ENCODE measurements at places on chromosomes 16 and 17.

GRCh38 chr17:40095944-40096791, 4.2 kb downstream of the NR1D1 start:
- no peak for DNase-seq

DNA sequence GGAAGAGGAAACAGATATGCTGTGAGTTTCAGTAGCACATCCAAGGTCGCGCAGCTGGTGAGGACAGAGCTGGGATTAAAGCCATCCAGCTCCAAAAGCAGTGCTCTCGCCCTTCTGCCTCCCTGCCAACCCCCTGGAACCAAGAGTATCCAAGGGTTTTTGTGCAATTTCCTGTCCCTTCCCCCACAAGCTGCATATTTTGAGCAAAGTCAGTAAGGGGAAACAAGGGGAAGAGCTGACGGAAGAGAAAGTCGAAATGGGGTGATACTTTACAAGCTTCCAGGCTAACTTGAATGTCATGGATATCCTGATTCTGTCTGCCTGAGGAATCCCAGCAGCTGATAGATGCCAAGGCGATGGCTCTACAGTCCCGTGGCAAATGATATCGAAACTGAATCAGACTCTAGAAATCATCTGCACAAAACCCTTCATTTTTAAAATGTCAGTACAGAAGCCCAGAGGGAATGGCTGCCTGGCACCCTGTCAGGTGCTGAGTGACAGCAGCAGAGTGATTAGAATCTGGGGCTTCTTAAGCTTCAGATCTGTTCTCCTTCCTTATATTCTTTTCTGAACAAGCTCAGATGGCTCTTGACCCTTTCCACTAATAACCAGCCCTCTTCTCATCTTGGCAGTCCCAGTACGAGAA, 42.9 kb upstream of the TEKT3 start:
- no peak for DNase-seq

- DNase-seq: no peak
These were observed 77.0 kb downstream of the MYH11 start for GRCh38 chr16:15779664-15780351.

- no peak for DNase-seq
These were observed 94.2 kb downstream of the C16orf78 start for GRCh38 chr16:49467540-49468372.

DNA sequence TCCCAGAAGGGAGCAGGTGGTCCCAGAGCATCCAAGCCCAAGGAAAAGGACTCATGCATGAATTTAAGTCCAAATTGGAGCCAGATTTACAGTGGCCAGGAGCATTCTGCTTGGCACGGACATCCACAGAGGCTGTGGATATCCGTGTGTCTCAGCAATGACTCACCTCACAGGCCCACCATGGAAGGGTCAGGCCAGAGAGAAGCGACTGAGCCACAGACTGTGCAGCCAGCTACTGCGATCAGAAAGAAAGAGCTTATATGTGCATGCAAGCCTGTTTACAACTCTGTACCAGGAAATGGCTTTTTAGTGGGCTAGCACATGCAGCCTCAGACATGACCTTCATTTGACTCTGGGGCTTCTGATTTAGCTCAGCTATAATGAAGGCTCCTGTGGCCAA, 231.0 kb downstream of the C16orf95 start:
- DNase-seq: no peak

DNA sequence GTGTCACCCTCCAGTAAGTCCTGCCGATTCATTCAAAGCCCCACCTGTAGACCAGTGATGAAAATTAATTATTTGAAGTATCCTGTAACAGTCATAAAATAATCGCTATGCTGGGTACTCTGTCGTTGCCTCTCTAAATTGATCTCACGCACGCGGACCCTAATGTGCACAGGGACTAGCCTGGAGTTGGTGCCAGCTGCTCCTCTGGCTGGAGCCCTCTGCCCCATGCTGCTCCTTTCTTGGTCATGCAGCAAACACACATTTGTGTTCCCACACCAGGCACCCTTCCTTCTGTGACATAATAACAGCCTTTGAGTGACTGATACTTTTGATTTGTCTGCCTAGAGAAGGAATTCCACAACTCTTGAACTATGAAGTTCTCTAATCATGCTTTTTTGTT, 16.0 kb downstream of the RAB11FIP3 start:
- no peak for DNase-seq

DNA sequence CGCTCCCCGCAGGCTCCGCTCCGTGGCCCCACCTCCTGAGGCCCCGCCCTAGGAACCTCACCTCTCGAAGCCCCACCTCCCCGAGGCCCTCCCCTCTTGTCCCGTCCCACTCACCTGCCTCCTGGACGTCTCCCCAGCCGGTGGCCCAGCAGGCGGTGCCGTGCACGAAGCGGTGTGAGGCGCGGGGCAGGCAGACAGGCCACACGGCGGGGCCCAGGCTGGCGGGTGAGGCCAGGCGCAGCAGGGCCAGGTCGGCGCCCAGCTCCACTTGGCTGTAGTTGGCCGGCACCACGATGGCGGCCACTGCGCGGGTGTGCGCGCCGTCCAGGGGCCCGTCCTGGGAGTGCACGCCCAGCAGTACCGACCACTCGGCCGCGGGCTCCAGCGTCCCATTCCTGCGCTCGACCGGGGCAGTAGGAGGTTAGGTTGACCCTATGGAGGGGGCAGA, 1.6 kb downstream of the PRSS36 start:
- DNase-seq: no peak

DNA sequence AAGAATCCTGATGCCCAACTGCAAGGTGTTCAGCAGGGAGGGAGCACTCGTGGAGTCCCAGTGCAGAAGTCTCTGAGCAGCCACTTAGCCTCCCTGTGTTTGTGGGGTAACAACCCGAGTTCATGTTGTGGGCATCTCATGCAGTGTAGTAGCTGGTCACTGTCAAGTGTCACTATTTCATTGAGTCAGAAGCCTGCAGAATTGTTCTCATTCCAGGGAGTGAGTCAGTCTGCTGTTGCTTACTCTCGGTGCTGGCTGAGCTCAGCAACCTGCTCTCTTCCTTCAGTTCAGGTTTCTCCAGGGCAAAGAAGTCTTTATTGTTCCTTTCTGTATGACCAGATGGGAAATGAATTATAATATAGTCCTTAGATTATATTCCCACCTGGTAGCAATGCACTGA, 24.1 kb downstream of the HMOX2 start:
- DNase-seq: peak; percentile 87

DNA sequence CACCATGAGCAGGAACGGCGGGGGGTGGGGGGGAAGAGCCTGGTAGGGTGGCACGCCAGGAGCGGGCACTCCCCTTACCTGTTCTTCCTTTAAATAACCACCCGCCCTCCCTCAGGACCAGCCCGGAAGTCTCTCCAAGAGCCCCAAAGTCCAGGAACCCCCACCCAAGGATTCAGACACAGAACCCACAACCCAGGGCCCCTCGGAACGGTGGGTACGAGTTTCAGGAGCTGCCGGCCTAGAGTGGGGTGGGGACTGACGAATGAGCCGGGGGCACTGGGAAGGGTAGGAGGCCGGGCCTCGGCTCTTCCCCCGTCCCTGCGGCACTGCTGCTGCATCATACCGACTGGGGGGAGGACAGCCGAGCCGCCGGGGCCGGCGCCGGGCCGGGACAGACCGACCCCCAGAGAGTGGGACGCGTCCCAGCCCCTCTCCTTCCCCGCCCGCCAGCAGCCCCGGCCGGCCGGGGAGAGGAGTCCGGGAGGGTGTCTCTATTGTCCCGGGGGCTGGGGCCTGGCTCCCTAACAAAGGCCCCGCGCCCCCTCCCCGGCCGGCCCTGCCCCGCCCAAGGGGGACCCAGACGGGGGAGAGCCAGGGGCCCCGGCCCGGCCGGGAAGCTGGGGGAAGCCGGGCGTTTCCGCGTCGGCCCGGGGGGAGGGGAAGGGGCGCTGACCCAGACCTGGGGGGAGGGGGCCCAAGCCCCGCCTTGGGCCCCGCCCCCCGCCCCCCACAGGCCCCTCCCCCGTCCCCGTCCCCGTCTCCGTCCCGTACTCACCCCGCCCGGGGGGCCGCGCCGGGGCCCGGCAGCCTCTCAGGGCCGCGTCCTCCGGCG, 747 bp downstream of the ATXN7L3 start:
- DNase-seq: peak; percentile 88

- DNase-seq: no peak
These were observed 32.2 kb upstream of the CCL2 start for GRCh38 chr17:34222722-34223497.

DNA sequence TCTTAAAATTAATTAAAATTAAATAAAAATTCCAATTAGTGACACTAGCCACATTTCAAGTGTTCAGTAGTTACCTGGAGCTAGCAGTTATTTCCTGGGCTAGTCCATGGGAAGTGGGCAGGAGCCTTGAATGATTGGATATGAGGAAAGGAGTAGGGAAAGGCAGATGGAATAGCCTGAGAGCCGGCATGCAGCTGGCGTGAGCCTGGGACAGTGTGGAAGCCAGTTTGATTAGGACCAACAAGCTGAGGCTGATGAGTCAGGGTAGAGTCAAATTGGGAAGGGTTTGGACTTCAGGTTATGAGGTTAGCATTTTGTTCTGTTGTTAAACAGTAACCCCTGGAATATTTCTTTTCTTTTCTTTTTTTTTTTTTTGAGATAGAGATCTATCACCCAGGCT, 15.3 kb upstream of the GNA13 start:
- no peak for DNase-seq

GRCh38 chr17:45371414-45372324, 54.8 kb upstream of the MAP3K14 start:
- peak; percentile 98 for DNase-seq

DNA sequence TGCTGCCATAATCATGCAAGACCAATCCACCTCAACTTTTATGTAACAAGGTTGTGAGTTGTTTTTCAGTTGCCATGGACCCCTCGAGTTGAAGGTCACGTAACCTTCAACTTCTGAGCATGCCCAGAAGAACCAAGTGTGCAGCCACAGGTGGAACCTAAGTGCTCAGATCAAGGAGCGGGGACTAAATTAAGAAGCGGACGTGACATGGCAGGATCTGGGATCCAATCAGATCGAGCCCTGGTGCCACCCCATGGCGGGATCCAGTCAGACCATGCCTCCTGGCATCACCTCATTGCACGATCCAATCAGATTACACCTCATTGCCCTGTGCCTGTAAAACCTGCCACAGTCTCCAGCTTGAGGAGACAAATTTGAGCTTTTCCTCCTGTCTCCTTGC, 204.5 kb upstream of the CDH5 start:
- DNase-seq: no peak

DNA sequence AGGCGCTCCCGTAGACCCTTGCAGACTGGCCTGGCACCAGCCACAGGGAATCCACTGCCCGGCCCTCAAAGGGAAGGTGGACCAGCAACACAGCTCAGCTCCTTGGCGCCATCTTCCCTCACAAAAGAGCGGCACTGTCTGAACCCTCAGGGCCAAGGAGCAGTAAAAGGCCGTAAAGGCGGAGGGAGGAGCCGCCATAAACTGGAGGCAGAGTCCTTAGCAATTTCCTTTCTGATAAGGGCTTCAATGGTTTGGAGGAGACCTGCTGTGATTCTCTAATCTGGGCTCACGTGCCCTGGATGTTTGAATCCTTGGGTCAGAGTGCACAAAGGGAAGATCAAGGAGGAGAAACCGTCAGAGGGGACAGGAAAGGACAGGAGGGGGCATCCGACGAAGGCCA, 15.5 kb upstream of the AXIN2 start:
- no peak for DNase-seq

DNA sequence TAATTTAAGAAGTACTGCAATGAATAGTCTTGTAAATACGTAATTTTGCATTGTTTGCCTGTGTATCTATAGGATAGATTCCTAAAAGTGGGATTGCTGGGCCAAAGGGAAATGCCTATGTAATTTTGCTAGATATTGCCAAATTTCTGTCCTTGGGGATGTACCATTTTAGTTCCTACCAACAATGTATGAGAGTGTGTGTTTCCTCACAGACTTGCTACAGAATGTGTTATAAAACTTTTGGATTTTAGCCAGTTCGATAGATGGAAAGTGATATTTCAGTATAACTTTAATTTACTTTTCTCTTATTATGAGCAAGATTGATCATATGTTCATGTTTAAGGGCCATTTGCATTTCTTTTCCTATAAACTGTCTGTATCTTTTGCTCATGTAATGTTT, 8.3 kb downstream of the TANGO6 start:
- no peak for DNase-seq

GRCh38 chr17:42493319-42493718, 34.6 kb downstream of the ATP6V0A1 start:
- DNase-seq: no peak

DNA sequence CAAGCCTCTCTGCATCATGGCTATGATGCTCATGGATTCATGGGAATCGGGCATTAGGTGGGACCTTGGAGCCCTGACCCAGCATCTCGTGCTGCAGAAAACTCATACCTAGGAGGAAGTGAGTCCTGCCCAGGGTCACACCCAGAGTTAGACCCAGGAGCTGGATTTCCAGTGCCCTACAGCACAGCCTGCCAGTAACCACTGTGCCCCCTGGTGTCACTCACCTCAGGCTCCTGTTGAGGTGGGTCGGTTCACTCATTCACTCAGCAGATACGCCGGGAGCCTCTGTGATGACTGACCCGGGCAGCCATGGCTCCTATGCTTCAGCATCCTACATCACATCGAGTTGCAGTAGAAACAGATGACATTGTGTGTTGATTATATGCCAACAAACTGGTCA, 143.4 kb downstream of the MSI2 start:
- DNase-seq: no peak

All from urothelium cell line (cell line).